ENCODE measurements at places on chromosomes 1 and 21.

GRCh38 chr1:161973924-161974845, 49.5 kb downstream of the OLFML2B start:
- DNase-seq: no peak

DNA sequence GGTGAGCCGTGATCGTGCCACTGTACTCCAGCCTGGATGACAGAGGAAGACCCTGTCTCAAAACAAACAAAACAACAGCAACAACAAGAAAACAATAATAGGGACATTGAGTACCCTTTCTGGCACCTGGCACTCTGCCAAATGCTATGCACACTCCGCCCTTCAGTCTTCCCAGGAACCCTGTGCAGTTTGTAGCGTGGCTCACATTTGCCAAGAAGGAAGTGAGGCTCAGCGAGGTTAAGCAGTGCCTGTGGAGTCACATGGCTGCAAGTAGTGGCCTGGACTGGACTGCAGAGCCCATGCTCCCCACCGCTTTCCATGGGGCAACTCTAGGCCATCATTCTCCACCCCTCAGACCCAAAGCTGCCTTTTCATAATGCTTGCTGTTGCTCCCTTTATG, 5.3 kb upstream of the EVA1B start:
- DNase-seq: no peak

DNA sequence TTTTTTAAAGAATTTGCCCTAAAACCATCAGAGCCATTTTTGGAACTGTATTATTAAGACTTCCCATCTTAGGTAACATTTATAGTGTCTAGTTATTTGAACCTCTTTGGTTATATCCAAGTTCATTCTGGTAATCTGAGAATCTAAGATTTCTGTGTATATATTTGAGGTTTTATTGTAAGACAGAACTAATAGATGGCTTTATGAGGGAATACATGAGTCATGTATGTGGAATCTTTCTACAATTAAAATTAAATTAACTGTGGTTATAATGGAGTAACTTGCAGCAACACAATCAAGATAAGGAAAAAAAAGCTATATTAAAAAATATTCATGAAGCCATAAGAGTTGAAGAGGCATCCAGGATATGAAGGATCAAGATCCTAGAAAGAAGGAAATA, 92.1 kb downstream of the UBE2U start:
- no peak for DNase-seq

- DNase-seq: peak; percentile 58
These were observed 115.4 kb upstream of the HOOK1 start for GRCh38 chr1:59699227-59699847.

DNA sequence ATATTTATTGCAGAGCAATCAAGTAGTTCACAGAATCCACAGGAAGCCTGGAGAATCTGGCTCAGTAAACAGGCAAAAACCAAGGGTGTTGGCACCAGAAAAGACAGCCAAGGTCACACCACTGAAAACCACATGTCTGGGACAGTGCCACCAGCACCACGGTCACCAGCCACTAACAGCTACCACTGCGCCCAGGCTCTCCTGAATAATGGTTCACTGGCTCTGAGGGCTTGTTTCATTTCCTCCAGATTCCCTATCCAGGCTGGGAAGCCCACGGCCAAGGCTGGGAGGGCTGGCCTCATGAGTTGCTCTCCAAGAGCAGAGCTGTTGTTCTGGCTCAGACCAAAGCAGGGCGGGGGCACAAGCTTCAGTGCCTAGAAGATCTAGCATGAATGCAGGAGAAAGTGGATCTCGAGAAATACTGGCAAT, 54.5 kb upstream of the PTGFRN start:
- DNase-seq: no peak

GRCh38 chr1:61120998-61121397, 38.6 kb downstream of the NFIA start:
- DNase-seq: peak; percentile 77

- DNase-seq: no peak
These were observed 44.5 kb downstream of the LRRC38 start for GRCh38 chr1:13469343-13469742.

DNA sequence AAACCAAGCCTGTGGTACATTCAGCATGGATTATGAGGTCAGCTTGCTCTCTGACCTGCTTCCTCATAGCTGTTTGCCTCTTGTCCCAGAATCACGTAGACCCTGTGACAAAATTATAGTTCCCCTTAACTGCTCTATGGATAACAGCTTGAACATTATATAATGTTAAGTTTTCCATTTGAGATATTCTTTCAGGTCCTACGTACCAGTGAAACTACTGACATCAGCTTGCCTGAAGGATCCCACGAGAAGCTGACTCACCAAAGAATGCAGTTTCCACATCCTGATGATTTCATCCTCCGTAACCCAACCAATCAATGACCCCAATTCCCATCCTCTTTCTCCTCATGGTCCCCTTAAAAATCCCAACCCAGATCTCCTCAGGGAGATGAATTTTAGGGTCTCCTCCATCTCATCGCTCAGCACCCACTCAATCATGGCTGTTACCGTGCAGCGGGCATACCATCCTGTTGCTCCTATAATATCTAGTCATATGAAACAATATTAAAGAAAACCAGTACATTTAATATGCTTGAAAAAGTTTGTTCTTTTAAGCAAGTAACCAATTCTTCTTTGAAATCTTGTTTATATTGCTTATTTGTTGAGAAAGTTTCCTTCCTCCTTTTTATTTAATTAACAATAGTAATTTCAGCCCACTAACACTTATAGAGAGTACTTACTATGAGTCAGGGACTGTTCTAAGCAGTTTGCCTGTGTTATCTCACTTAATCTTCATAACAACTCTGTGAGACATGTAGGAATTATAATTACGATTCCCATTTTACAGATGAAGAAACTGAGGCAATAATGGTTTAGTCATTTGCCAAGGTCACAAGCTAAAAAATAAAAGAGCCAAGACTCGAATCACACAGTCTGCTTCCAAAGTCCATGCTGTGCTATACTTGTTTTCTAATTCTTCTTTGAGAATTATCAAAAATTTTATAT, 27.4 kb downstream of the CHML start:
- DNase-seq: no peak

DNA sequence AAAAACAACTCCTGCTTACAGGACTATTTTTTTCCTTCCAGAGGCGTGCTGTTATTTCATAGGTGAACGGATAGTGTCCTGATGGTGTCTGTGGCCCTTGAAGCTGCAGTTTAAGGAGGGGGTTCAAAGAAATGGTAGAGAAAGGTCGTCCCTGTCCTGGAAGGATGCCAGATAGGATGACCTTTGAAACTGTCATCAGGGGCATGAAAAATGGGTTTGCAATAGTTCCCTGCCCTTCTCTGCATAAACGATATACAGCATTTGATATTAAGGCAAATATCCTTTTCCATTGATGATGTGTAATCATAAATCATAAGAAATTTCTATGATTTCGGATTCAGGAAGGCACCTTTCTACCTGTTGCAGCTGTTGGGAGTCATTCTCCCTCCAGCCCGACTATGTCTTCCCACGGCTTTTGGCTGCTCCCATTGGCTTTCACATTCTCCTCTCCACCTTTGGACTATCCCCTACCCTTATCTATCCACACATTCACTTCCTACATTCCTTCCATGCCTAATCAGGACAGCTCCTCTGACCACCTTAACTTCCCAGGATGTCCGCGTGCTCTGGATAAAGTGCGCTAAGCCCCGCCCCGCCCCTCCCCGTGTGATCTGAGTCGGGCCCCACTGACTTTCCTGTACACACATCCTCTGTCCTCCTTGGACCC, 209.8 kb downstream of the DISC1 start:
- DNase-seq: no peak

- DNase-seq: no peak
These were observed 76.8 kb downstream of the KIF1B start for GRCh38 chr1:10287023-10287645.

DNA sequence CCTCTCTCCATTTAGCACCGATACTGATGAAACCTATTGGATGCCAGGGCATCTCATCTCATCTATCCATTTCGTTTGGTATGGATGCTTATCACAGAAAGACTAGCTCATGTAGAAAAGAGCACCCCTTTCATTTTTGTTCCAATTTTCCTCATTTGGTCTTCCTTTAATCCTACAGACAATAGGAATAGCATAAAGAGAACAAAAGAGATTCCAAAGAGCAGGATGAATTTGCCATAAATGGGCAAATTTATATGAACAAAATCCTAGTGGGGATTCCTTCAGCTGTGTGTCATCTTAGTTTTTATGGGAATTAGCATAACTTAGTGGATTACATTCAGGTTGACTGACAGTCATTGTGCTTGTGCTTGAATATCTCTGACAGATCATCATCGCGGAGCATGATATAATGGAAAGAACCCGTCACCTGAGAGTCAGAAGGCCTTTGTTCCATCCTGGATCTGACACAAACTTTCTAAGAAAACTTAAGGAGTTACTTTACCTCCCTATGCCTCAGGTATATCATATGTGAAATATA, 777.5 kb upstream of the ADGRL2 start:
- no peak for DNase-seq

GRCh38 chr1:5598824-5599395, 393.3 kb downstream of the NPHP4 start:
- no peak for DNase-seq

DNA sequence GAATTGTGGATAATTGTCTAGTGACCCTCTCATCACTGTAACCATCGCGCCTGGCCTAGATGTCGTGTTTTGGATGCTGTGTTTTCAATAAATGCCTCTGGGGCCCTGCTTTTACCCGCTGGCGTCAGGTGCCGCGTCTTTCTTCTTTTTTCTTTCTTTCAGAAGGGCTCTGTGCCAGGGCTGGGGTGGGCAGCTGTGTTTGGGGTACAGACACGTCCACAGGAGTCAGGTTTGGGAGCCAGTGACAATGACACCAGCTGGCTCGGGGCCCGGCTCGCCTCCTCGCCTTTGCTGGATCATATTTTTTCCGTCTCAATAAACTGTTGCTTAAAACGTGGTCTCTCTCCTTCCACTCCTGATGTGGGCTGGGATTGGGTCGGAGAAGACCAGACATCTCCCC, 16.1 kb downstream of the TMEM201 start:
- no peak for DNase-seq

DNA sequence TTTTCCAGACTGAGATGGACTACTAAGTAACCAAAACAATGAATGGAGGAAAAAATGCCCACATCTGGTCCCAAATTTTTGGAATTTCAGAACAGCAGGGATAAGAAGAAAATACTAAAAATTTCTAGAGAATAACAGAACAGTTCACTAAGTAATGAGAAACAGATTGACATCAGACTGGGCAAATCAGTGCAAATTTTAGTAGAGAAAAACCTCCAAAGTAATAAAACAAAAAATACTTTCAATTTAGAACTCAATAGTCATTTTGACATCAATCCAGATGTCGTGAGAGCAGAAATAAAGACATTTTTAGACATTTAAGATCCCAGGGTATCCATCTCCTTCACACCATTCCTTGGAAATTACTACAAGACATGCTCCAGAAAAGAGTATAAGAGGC, 39.3 kb downstream of the CRP start:
- DNase-seq: no peak

DNA sequence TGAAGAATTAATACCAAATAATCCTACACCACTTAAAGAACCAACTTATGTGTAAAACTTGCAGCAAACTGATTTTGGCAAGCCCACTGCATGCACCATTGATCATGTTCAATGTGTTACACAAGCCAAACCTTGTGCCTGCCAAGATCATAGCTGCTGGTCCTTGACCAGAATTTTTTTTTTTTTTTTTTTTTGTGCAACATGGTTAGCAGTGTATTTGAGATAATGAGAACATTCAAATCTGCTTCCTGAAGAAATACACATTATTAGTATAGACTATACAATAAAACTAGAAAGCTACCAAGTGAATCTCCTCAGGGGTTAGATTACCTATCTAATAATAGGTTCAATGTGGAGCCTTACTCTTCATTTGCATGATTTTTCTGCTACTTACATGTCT, 421.0 kb downstream of the MRPL39 start:
- no peak for DNase-seq

GRCh38 chr1:15959827-15960446, 16.0 kb downstream of the ZBTB17 start:
- DNase-seq: no peak

Data from globus pallidus (tissue), 1 donor.